ENCODE measurements at places on chromosomes 6 and 20.

GRCh38 chr20:38226553-38226952 lies 34.0 kb downstream of the KIAA1755 start:
- no peak for DNase-seq

DNA sequence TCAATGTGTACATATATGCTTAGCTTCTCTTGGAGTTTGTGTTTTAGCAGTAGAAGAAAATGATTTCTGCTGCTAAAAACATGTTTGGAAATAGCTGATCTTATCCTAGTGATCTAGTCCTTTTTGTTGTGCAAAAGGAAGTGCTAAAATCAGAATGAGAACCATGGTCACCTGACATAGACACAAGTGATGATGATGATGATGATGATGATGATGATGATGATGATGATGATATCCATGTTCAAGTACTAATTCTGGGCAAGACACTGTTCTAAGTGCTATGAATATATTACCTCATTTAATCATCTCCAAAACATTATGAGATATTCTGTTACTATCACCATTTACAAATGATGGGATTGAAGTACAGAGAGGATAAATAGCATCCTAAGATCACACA lies 79.8 kb downstream of the ANKEF1 start:
- no peak for DNase-seq

DNA sequence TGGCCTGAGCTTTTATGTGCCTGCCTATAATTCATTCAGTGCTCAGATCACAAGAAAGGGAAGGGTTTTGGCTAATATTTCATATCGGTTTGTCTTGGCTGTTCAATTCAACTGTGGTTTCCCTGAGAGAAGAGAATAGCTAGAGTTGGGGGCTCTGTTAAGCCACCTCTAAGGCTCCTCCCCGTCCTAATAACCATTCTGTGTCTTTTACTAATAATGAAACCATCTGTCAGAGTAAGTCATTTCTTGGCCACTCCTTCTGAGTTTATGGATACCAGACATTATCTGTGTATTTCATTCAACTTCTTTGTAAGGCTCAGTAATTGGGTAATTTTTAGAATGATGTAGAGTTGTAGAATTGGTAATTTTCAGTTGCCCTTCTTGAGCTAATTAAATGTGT lies 5.2 kb downstream of the STX11 start:
- no peak for DNase-seq

GRCh38 chr6:36593569-36594028 lies 563 bp upstream of the SRSF3 start:
- no peak for DNase-seq

GRCh38 chr20:9705722-9706476 lies 133.0 kb downstream of the PAK5 start:
- DNase-seq: no peak

GRCh38 chr20:58192065-58192464 lies 36.4 kb downstream of the ANKRD60 start:
- no peak for DNase-seq

DNA sequence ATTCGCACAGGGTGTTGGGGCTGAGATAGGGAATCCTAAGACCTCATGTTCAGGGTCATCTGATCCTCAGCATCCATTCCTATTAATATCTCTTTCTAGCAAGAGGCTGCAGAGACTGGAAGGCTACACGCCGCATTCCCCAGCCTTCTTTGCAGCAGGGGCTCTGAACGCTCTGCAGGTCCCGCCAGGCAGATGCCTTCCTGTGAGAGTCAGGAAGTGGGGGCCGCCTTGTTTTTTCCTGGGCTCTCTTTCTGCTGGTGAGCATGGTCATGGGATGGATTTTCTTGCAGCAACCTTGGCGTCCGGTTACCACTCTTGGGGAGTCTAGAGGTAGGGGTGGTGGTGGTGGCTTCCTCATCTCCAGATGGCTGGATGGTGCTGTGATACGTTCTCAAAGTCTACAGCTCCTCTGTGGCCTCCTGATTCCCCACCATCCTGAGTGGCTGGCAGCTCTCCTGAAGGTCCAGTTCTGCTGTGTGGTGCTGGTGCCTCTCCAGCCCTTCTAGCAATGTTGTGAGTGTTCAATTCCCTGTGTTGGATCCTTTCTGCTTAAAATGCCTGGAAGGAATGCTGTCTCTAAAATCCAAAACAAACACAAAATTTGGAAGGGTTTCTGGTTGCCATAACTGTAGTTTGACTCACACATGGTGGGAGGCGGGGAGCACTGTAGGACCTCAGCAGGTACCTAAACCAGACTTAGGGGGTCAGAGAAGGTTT lies 111.9 kb downstream of the CEBPB start:
- DNase-seq: no peak

- DNase-seq: no peak
Measured at GRCh38 chr6:165231581-165232561, 77.5 kb downstream of the C6orf118 start.

GRCh38 chr6:52718550-52718949 lies 44.7 kb downstream of the GSTA2 start:
- DNase-seq: no peak

DNA sequence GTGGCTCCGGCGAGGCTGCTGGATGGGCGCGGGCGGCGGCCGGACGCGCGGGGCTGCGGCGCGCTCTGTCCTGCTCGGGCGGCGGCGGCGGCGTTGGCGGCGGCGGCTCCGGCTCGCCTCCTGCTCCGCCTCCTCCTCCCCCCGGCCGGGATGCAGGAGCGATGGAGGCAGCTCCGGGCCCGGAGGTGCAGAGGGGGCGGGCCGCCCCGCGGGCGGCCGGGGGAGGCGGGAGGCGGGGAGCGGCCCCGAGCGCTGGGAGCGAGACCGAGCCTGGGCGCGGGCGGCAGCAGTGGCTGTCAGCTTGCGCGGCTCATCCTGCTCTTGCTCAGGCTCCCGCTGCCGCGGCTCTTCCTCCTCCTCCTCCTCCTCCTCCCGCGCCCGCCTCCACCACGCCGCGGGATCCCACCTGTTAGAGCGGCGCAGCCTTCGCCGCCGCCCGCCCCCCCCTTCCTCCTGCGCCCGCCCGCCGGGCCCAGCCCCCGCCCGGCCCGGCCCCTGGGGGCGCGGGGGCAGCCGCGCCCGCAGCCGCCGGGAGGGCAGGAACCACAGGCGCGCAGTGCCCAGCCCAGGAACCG lies at the start of gene NOL4L:
NOL4L (minus strand) TSS at position 323 of the 575 bp plus-strand sequence. CDS start 443 bp downstream, outside the sequence.
- peak; percentile 46 for DNase-seq

DNA sequence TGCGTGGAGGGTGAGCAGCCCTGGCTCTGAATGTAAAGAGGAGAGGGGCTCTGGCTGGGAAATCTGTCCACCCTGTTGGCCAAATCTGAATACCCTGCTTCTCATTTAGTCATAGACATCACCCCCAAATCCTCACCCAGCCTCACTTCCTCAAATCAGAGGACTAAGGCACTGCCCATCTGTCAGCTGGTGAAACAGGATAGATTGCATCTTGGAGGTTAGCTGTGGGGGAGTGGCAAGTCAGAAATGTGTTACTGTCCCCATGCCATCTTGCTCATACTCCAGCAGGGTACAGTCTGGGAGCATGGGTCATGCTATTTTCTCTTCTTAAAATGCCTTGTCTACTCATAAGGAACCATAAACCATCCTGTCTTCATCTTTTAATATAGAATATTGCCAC lies 9.5 kb upstream of the DTNBP1 start:
- DNase-seq: no peak

DNA sequence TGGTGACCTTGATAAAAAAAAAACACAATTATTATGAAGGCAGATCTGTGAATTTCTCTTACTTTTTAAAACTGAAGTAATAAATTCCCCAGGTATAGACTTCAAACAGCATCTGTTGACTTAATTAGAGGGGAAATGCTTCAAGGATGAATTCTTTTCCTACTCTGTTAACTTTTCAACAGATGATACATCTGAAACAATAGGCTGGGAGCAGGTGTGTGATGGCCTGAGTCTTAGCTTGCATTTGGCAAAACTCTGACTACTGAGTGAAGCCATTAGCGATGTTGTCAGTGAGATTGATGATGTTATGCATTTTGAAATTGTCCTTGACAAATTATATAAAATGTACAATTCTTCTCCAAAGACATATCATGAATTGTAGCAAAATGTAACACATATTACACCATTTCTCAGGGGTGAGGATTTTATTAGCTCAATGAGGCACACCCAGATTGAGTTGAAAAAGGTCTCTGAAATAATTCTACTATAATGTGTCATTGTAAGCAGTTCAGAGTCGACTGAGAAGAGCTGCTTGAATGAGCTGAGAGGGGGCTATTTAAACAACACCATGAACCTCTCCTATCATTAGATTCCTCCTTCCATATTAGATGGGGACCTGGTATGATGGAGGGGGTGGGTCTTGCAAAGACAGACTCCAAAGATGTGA lies 39.6 kb upstream of the OGFRL1 start:
- DNase-seq: no peak
